ENCODE measurements at places on chromosomes 6 and 20.

DNA sequence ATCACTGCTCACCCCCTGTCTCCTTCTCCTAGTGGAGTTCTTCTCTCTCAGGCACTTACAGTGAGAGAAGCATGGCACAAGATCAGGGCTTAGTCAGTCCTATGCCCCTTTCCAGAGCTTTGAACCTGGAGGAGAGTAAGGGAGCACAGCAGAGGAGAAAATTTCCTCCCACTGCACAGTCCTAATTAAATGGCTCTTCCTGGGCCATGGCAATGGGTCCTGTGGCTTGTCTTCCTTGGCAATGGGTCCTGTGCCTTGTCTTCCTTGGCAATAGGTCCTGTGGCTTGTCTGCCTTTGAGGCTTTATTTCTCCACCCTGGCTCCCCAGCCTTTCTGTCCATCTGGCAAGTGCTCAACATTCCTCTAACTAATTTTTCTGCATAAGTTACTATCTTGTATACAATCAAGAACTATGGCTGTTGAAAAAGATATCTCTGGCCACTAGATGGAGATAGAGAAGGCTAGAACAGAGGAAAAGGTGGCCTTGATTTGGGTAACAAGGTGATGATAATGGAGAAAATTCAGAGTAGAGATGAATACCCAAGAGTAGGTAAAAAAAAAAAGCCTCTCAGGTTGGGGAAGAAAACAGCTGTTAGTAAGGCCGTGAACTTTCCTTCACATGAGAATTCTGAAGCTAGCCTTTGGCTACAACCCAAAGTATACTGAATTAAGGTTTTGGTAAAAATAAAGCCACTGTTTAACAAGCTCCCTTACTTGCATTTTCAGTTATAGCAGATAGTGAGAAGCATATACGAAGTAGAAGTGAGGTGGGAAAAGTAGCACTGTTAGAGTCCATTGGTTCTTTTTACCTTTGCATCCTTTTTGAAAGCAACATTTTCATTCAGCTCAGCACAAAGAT lies 504.9 kb downstream of the DOK5 start:
- no peak for DNase-seq

GRCh38 chr6:47009583-47009982 lies 32.5 kb downstream of the ADGRF1 start:
- no peak for DNase-seq

GRCh38 chr6:133435065-133435728 lies 194.0 kb downstream of the EYA4 start:
- no peak for DNase-seq

- DNase-seq = no peak
Observed at GRCh38 chr6:109767961-109768360, 76.9 kb downstream of the FIG4 start.

DNA sequence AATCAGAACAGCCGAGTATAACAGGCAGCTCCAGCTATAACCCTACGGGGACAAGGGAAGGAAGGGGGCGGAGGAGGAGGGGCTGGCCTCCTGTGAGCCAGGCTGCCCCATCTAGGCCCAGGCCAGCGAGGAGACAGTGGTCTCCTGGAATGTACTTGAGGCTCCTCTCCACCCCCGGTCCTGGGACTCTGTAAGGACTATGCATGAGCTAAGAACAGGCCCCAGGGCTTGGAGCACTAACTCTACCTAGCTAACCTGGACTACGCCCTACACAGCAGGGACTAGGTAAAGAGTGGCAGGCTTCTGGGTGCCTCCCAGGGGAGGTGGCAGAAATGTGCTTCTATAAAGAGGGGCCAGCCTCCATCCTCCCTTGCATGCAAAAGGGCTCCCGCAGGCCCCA lies 8.9 kb downstream of the KCNK15 start:
- no peak for DNase-seq

DNA sequence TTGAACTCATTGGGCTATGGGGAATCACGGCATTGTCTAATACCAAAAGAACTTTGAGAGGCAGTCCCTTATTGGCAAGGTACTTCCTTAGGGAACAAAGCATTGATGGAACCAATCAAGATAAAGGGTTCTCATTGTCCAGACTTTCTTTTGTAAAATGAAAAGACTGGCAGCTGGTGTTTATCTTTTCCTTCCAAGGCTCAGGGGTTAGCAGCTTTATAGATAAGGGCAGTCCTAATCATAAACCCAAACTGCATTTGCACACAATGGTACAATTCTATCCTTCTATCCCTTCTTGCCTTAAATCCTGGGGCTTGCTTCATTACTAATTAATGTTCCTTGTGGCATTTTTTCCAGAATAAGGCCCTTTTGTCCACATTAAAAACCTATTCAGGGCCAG lies 28.6 kb downstream of the CDK19 start:
- DNase-seq = no peak

DNA sequence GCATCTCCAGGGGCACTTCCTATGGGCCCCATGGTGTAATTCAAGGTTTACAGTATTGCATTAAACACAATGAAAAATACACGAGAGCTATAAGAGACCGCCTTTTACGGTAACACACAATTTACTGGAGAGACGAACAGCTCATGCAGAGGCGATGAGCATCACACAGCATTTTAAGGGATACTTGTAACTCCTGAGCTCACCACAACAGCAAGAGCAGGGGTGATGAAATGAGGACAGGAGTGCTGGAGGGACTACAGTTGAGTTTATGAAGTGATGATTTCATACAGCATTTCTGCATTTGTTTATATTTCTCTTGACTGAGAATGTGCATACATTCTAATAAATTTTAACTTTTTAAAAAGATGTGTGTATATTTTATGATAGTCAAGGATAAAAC lies 113.9 kb downstream of the WDR27 start:
- no peak for DNase-seq

DNA sequence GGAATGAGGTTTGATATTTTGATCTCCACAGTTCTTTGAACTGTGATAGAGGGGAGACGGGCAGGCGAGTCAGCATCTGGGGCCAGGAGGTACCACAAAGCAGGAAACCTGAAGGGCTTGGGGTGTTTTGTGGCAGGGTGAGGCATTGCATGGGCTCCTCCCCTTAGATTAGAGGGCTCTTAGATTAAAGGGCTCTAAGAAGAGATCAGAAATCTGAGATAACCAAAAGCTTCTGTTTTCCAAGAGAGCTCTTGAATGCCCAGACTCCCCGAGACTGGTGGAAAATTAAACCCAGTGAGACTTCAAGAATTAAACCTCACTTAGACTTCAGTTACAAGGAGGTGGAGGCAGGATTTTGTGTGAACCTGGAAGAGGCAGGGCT lies 2.4 kb upstream of the GPX5 start:
- no peak for DNase-seq

- no peak for DNase-seq
Observed at GRCh38 chr6:149259753-149260152, 57.8 kb upstream of the TAB2 start.

DNA sequence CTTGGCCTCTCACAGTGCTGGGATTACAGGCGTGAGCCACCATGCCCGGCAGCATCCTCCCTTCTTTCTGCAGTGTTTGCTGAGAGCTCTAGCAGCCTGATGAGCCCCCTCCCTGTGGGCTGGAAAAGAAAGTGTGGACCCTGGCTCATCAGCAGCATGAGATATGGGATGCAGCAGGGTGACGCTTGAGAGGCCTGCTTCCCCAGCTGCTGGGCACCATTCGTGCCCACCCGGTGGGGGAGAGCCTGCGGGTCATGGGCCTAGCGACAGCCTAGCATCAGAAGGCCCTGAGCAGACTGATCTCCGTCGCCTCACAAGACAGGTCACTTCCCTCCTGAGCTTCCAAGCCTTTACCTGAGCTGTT lies 16.0 kb upstream of the CCDC167 start:
- no peak for DNase-seq

Measured in bone marrow (tissue), 2 donors.